ENCODE measurements at places on chromosomes 6 and 20. TPM values are rescaled to one million over a fixed set of nuclear protein-coding genes. Genes with fewer than 3 reads are reported as not detected.

The GSTA4 gene
- total RNA-seq = 12.8 TPM

The NAA20 gene
- 87.9 TPM for total RNA-seq

The GSTA1 gene
- total RNA-seq = not detected

The MOXD1 gene
- 4.1 TPM for total RNA-seq

The KIFC1 gene
- 37.4 TPM for total RNA-seq

The DLL1 gene
- total RNA-seq = 0.19 TPM

The EPPIN gene
- total RNA-seq = not detected

The GSTA2 gene
- total RNA-seq = not detected

All from A375 (cell line).